ENCODE measurements at places on chromosomes 11 and 22. TPM values are rescaled to one million over a fixed set of nuclear protein-coding genes. Genes with fewer than 3 reads are reported as not detected.

CCDC81 gene
- 1.8 TPM for total RNA-seq

HEPN1 gene
- not detected for total RNA-seq

SPINDOC gene
- 13.8 TPM for total RNA-seq

CDON gene
- total RNA-seq: 1.8 TPM

OR4S1 gene
- total RNA-seq: not detected

NXPE1 gene
- total RNA-seq: not detected
